ENCODE measurements at places on chromosomes 2 and 18. TPM values are rescaled to one million over a fixed set of nuclear protein-coding genes. Genes with fewer than 3 reads are reported as not detected.

Gene HOXD12
- total RNA-seq: not detected

Gene BCL11A
- not detected for total RNA-seq

Gene CABYR
- 2.3 TPM for total RNA-seq

Gene CPLX4
- not detected for total RNA-seq

Gene DAPL1
- total RNA-seq: not detected

Gene TAF4B
- total RNA-seq: 14.5 TPM

Gene CLEC4F
- total RNA-seq: 8.9 TPM

Gene DSG4
- not detected for total RNA-seq

Gene STPG4
- not detected for total RNA-seq

Gene CHRND
- total RNA-seq: not detected

Gene IGFBP5
- not detected for total RNA-seq

Gene PPP1R1C
- not detected for total RNA-seq

Gene CTDSP1
- total RNA-seq: 106 TPM

Gene SCN2A
- total RNA-seq: not detected

Gene ANKRD30BL
- total RNA-seq: not detected

Gene EGR4
- not detected for total RNA-seq

Gene COL4A4
- total RNA-seq: 0.62 TPM

Gene MC5R
- not detected for total RNA-seq

Gene OTOS
- total RNA-seq: not detected

Gene CRYBA2
- total RNA-seq: not detected

GRCh38 chr2:132977812-132978529 lies 308.0 kb upstream of the LYPD1 start:
- no peak for DNase-seq

- no peak for DNase-seq
Observed at GRCh38 chr2:230866756-230867523, 2.2 kb downstream of the ITM2C start.

GRCh38 chr2:46026431-46026830 lies 270.8 kb upstream of the EPAS1 start:
- DNase-seq: no peak

DNA sequence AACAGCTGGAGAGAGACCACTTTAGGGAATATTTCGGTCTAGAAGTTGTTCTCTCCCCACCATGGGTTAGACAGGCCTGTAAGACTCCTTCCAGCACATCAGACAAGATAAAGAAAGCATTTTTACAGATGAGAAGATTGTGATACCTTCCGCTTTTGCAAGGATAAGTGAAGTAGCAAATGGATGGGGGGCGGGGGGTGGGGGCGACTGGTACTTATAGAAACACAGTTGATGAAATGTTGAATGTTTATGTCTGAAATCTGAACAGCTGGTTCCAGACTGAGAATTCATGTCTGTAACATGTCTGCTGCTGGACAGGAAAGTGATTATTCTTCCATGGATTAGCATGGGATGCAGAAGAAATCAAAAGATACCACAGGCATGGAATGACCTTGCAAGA lies 90.5 kb upstream of the FN1 start:
- DNase-seq: no peak

DNA sequence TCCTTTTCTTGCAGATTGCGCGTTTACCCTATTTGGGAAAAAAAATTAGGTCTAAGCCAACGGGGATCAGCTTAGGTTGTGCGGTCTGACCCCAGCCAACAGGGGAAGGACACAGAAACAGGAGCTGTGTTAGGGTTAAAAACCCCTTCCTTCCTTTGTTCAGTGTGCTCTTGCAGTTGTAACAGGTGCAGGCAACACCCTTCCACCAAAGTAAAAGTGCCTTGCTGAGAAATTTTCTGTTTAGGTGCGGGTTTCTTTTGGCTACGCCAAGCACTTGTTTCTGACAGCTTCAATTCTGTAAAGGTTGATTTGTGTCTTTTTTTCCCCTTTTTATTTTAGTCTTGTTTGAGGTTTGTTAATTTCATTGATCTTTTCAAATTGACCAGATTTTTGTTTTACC lies 92.5 kb downstream of the PTPN4 start:
- no peak for DNase-seq

DNA sequence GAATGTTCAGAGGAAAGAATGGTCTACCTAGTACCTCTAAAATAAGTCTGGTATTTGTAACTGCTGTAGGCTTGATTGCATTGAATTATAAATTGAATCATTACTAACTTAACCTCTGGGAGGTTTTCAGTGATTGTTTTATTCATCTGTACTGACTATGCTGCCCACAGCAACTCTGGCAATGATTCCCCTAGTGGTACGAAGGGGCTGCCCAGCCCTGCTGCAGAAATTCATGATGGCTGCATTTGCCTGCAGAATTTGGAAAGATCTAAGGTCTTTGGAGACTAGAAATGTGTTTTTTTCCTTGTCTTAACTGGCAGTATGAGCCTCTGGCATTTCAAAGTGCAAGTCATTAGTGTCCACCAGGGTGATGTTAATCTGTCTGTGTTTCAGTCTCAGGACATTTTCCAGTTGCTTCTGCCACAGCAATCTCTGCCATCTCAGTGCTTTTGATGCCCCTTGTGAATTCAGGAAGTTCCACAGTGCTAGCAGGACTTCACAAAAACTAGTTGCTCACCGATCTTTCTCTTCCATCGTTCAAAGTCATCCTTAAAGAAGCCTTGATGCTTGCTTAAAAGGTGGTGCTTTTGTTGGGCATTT lies 13.4 kb upstream of the LRPPRC start:
- DNase-seq: no peak

DNA sequence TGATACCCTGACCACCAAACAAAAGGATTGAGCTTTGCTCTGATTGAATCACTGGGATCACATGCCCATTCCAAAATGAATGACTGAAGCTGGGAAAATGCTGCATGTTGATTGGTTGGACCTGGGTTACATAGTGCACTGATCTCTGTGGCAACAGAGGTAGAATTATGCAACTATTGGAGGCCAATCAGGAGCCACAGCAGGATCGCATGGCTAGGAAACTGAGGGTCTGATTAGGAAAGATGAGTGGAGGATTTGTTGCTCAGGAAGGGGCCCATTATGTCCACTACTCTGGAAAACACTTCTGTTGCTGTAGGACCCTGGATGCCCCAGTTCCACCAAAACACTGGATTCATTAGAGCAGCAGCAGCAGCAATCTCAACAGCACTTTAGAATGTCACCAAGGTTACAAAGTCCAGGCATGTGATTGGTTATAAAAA lies 25.9 kb upstream of the SGPP2 start:
- DNase-seq: no peak

GRCh38 chr2:237861875-237862527 lies 2.6 kb downstream of the RAMP1 start:
- no peak for DNase-seq

- no peak for DNase-seq
Observed at GRCh38 chr2:75499534-75499933, 61.2 kb downstream of the EVA1A start.

- no peak for DNase-seq
Observed at GRCh38 chr2:102106133-102106556, 36.4 kb upstream of the IL1R1 start.

- no peak for DNase-seq
Observed at GRCh38 chr2:6073191-6074088, 381.3 kb downstream of the SOX11 start.

GRCh38 chr2:37550190-37550589 lies 121.3 kb downstream of the CDC42EP3 start:
- no peak for DNase-seq

- DNase-seq: no peak
Observed at GRCh38 chr2:130370490-130370889, 14.6 kb downstream of the PTPN18 start.

DNA sequence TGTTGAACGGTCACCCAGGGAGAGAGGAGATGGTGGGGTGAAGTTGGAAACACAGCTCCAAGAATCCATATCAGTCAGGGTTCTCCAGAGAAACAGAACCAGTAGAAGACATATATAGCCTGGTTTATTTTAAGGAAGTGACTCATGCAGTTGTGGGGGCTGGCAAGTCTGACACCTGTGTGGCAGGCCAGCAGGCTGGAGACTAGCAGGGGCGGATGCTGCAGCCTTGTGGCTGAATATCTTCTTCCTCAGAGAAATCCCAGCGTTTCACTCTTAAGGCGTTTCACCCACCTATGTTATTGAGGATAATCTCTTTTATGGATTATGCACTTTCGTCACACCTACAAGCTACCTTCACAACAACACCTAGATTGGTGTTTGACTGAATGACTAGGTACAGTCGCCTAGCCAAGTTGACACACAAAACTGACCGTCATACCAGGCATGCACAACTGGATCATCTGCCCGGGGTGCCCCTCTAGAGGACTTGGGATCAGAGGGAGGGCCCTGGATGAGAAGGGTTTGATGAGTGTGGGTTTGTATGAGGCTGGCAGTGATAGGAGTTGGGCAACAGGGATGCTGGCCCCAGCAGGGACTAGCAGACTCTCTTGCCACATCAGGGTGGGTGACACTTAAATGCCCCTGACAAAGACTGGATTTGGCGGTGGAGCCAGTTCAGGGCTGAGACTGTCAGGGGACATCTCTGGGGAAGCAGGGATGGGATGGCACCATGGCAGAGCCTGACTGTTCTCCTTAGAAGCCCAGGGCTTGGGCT lies 23.4 kb downstream of the MROH2A start:
- DNase-seq: no peak

DNA sequence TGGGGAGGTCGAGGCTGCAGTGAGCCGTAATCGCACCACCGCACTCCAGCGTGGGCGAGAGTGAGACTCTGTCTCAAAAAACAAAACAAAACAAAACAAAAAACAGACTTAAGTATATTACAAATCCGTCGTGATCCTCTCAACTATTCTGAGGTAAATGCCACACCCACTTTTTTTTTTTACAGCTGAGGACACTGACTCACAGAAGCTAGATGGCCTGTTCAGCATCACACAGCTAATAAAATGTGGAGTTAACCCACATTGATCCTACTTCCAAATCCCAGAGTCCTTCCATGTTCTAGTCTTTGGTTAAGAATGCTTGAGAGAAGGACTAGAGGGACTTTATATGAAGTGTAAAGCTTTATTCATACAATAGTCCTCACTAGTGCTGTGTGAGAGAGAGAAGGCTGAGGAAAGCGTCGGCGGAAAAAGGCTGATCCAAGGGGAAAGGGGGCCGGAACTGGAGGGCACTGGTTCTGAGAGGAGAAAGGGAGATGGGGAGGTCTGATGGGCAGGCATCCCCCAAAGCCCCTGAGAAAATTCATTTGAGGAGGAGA lies 627 bp downstream of the RNF25 start:
- no peak for DNase-seq

GRCh38 chr2:196473617-196474016 lies 165.9 kb upstream of the CCDC150 start:
- no peak for DNase-seq

- DNase-seq: no peak
Observed at GRCh38 chr2:208669394-208669793, 262.8 kb downstream of the PTH2R start.

GRCh38 chr2:14988600-14988999 lies 356.1 kb downstream of the LRATD1 start:
- DNase-seq: no peak

DNA sequence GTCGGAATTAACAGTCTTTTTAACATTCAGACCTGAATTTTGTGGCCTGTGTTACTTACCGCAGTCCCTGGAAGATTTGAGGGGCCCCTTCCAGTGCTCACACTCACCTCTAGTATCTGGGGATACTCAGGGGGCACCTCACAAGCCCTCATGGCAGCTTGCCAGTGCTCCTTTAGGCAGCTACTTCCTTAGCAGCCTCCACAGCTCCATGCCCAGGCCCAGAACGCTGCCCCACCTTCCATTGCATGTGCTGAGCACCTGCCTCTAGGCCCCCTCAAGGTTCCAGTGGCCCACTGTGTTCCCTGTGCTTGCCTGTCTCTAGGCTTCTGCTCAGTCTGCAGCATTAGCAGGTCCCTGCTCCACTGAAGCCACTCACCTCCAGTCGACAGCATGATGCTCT lies 30.0 kb upstream of the PLA2R1 start:
- DNase-seq: no peak

GRCh38 chr18:55477499-55477859 lies 110.5 kb downstream of the TCF4 start:
- DNase-seq: no peak

- no peak for DNase-seq
Observed at GRCh38 chr2:240970816-240971215, 27.6 kb upstream of the SNED1 start.

GRCh38 chr2:184562532-184562931 lies 35.8 kb upstream of the ZNF804A start:
- DNase-seq: no peak

GRCh38 chr18:47969816-47970215 lies 39.4 kb upstream of the SMAD2 start:
- no peak for DNase-seq

DNA sequence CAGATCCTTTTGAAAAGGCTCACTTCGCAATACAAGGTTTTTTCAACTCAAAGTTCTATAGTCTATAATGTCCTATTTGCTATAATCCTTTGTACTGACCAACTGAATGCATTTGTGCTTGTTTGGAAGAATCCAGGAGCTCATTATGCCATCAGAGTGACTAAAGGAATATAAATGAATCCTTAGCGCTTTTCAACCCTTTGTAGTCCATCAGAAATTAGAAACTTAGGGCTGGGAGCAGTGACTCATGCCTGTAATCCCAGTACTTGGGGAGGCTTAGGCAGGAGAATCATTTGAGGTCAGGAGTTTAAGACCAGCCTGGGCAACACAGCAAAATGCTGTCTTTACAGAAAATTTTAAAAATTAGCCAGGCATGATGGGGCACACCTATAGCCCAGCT lies 330.2 kb upstream of the CHAC2 start:
- DNase-seq: no peak

DNA sequence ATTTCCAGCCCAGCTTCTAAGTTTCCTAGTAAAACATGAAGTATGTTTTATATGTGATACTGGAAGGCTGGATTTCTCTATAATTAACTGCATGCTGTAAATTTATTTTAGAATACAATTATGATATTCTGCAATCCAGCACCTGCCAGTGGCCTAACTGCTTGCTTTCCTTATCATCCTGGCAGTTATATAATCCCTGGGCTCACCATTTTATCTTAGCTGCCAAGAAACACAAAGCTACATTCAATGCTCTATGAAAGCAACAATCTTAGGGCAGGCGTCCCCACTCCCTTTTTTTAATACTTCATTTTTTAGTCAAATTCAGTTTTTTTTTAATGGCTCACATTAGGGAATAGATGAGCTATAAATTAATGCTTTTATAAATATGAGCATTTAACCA lies 38.4 kb upstream of the UBXN4 start:
- no peak for DNase-seq

GRCh38 chr2:236309669-236310029 lies 45.4 kb upstream of the ASB18 start:
- no peak for DNase-seq

DNA sequence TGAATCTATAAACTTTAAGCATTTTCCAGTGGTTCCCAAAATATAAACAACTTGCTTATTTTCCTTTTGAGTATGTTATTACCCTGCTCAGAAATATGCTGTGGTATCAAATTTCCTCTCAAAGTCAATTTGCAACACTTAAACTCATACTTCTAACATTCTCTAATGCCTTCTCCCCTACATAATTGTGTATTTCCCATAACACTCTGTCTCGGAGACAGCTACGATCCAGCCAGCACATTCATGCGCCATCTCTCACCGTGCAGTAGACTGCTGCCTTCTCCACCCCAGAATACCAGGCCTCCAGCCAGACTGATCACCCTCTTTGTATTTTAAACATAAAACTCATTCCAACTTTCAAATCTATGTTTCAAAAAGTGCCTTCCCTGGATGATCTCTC lies 41.8 kb downstream of the TIMM21 start:
- DNase-seq: no peak

- no peak for DNase-seq
Observed at GRCh38 chr2:239283288-239283945, 117.4 kb downstream of the HDAC4 start.
